ENCODE measurements at places on chromosomes 16 and 17. TPM values are rescaled to one million over a fixed set of nuclear protein-coding genes. Genes with fewer than 3 reads are reported as not detected.

FNDC8 gene
- 0.20 TPM for total RNA-seq

DNA sequence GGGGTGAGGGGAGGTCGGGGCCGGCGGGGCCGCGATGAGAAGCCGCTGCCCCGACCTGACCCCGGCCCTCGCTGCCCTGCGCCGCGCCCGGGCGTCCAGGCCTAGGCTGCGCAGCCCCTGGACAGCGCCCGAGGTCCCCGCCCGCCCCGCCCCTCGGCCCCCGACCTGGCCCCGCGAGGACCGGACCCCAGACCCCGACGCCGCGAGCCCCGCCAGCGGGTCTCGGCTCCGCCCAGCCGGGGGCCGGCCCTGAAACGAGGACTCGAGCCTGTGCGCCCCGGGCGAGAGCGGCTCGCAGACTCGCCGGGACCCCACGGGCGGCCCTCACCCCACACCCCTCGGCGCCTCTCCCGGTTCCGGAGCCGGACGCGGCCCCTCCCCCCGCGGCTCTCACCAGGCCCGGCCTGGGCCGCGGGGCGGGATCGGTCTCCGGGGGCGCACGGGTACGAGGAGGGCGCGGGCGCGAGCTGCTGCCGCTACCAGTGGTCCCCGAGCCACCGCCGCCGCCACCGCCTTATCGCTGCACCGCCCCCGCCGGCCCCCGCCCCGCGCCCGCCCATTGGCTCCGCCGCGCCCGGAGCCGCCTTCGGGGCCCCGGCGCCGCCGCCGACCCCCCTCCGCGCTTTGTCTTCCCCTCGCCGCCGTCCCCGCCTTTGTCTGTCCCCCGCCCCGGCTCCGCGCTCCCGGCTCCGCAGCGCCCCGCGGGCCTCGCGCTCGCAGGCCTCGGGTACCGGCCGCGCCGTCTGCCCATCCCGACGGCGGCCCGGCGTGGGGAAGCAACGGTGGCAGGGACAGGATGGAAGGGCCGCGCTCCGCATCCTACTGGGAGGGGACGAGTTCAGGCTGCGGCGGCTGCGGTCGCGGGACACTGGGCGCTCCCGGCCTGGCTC is at the start of gene LIMD2:
Gene LIMD2, minus strand, starts transcription at position 488 of the 890 bp plus-strand sequence. CDS start 827 bp downstream, outside the sequence.
- peak; percentile 61 for ATAC-seq

SCN4A gene
- total RNA-seq = 0.60 TPM

- ATAC-seq = no peak
Observed at GRCh38 chr16:5416013-5416412, 318.4 kb upstream of the EEF2KMT start.

DNA sequence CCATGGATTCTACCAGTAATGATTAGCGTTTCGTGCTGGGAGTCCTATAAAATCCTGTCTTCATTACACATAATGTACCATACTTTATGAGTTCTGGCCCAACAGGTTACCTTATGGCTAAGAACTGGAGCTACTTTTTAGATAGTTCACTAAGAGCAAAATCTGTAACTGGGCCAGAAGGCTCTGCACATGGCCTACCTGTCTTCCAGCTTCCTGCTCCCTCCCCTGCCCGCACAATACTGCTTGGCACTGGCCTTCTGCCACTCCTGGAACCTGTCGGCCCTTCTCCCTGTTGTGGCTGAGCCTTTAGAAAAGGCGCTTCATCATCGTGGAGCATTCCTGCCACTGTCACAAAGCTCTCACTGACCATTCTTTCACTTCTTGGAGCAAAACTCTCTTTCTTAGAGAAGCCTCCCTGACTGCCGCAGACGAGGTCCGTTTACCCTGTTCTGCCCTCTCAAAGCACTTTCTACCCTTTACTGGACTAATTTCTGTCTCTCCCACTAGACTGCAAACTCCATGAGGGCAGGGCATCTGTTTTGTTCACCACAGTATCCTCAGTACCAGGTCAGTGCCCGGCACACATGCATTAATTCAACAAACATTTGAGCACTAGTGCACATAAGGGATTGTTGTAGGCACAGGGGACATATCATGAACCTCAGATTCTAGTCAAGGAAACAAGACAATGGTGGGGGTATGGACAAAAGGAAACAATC is 116.5 kb downstream of the PARN start:
- no peak for ATAC-seq

- no peak for ATAC-seq
Observed at GRCh38 chr16:3638916-3639644, 15.4 kb upstream of the DNASE1 start.

GRCh38 chr17:62631936-62632924 is 4.8 kb downstream of the MRC2 start:
- no peak for ATAC-seq

GRCh38 chr17:40598619-40599467 is 33.6 kb upstream of the CCR7 start:
- ATAC-seq = no peak

TPSG1 gene
- total RNA-seq = not detected

AXIN2 gene
- total RNA-seq = 7.5 TPM

MYH1 gene
- total RNA-seq = 0.10 TPM

ABR gene
- total RNA-seq = 28.1 TPM

- ATAC-seq = no peak
Observed at GRCh38 chr16:49504626-49505025, 131.0 kb downstream of the C16orf78 start.

DNA sequence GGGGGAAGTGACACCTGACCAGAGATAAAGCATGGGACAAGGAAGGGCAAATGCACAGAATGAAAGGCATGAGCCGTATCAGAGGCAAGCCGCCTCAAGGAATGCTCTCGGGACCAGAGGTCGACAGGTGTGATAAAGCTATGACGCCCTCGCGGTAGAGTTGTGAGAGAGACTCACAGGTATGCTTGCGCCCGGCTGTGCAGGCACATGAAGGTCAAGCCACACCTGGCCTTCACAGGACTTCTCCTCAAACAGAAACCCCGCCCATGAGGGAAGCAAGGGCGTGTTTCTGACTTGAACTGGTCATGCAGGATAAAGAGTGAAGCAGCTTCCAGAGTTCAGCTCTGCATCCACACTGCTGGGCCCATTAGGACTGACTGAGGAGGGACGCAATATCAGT is 7.8 kb downstream of the NCBP3 start:
- no peak for ATAC-seq

DNA sequence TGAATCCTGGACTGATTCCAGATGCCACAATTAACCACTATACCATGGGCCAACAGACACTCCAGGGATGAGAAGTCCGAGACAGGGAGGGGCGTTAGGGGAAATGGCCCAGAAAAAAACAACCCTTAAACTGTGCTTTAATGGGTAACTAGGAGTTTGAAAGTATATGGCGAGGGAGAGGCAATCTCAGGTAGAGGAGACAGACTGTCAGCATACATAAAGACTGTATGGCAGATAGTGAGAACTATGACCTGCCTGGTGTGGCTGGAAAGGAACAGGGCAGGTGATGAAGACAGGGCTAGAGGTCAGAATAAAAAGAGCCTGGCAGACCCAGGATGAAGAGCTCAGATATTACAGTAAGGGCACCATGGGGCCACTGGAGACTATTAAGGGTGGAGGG is 8.1 kb downstream of the ZZEF1 start:
- ATAC-seq = no peak

- no peak for ATAC-seq
Observed at GRCh38 chr17:10793256-10793655, 10.6 kb downstream of the TMEM238L start.

OR1G1 gene
- not detected for total RNA-seq

DNA sequence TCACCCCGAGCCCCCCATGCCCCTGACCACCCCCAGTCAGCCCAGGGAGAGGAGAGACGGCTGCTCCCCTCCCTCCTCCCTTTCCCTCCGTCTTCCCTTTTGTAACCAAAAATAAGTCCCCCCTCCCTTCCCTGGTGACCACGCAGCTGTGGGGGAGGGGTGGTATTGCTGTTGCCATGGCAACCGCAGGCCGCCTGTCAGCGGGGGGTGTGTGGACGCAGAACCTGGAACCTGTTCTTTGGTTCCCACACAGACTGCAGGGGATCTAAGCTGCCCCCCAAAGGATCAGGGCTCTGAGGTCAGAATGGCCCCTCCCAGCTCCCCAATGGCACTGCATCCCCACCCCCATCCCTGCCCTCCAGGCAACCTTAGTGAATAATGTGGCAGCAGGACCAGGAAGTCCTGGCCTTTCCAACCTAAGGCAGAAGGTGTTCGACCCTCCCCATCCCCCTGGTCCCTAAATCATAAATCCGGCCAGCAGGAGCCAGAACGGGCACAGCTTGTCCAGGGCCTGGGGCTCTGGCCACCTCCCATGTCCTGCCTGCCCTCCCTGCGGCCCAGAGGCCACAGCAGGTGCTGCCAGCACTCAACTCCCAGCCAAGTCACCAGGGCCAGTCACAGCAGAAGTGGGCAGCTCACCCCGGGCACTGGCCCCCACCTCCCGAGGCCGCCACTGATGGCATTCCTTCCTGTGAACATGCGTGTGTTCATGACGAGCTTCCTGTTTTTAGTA is 12.0 kb downstream of the CA4 start:
- peak; percentile 48 for ATAC-seq

CSHL1 gene
- 0.31 TPM for total RNA-seq

PER1 gene
- 13.0 TPM for total RNA-seq

DNA sequence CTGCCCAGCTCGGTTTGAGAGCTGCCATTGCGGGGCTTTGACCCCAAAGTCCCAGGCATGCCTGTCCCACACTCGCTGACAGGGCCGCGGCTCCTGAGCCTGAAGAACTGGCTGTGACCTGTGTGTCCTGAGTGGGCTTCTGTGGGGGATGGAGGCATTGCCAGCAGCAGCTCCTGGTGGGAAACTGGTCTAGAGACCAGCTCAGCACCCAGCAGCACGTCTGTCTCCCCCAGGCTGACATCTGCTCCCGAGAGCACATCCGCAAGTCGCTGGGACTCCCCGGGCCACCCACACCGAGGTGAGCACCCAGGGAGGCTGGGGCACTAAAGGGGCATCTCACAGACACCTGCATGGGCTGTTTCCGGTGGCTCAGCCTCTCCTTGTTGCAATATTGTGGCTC is 13.4 kb downstream of the ENDOV start:
- no peak for ATAC-seq

DNA sequence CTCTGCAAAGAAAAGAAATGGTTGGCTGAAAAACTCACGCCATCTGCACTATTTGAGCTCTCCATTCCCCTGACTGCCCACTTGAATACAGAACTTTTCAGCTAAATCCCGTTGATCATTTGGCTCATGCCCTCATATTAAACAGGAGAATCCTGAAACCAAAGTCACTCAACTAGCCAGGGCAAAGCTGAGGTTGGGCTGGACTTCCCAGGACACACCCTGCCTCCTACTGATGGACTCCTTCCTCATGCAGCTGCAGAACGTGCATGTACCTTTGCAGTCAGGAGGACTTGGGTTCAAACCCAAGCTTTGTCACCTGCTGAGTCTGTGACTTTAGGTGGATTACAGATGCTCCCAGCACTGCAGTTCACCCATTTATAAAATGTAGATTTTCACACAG is 7.7 kb downstream of the ASIC2 start:
- ATAC-seq = no peak

DNA sequence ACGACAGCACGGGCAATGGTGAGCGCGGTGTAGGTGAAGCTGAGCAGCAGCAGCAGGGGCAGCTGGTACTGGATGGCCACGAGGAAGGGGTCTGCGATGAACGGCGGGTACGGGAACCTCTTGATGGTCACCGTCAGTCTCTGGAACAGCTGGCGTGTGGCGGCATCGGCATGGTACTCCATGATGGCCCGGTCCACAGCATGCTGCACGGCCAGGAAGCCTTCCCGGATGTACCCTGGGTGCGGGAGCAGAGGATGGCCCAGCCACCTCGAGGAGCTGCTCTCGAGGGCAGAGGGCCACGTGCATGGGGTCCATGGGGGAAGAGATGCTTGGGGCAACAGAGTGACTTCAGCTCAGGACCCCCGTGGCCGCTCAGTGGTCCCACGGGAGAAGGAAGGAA is 20.9 kb downstream of the ABCA3 start:
- ATAC-seq = no peak

SRL gene
- 0.09 TPM for total RNA-seq

DNA sequence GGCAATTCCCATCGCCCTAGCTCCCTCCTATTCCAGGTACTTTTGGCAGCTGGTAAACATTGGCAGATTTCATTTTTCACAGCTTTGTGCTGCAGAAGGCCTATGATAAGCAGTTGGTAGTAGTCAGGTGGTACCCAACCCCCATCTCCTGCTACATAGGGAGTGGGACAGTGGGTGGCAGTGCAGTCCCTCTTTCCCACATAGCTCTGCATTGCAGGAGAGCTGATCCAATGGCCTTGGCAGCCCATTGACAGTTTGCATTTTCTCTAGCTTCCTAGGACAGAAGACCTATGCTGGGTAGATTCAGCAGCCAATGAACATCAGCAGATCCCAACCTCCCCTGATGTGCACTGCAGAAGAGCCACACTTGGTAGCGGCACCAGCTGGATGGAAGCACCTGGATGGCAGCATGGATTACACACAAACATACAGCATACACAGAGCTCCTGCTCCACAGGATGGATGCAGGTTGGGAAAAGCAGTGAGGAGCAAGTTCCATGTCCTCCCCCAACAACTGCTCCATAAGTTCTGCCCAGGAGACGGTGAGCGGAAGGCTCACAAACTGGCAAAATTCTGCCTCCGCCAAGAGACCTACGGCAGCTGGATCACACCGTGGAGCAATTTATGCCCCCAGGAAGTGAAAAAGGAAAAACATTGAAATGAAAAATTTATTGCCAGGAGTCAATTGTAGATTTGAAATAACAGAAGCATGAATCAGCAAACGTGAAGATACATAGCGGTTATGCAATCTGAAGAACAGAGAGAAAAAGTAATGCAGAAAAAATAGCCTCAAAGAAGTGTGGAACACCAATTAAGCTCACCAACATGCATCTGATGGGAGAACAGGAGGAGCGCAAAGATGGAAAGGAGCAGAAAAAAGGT is 95.7 kb downstream of the CACNG1 start:
- peak; percentile 65 for ATAC-seq

DNA sequence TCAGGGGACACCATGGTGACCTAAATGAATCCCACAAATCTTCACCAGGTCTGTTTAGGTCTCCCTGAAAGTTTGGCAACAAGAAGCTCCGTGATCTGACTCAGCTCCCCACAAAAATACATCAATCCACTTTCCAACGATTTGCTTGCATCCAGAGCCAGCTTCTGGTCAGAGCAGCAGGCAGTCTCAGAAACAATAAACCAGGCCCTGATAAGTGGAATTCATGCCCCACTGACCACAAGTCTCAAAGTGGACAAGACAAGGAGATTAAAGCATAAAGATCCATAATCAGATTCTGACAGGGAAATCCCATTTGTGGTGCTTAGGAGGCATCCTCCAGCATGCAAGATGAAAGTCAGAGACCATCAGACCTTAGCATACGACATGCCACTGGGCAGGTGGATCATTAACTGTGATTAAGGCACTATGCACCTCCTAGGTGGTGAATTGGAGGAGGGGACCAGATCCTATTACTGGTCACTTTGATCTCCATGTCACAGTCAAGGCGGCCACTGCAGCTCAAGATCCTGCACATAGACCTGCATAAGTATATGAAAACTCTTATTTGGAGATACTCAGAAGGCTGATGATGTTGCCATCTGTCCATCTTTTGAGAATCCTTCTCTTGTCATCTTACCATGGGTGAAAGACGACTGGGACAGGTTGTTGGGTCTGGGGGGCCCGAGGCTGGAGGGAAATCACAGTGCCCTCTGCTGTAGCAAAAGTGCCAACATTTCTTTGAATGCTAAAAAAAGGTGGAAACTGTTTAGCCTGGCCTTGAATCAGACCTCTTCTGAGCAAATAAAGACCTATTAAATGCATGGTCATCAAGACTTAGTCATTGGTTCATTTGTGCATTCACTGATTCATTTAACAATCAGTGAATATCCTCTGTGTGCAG is 309.2 kb upstream of the CCL2 start:
- ATAC-seq = no peak

Measured in motor neuron (in vitro differentiated cells).